ENCODE measurements at places on chromosomes 1 and 21. TPM values are rescaled to one million over a fixed set of nuclear protein-coding genes. Genes with fewer than 3 reads are reported as not detected.

The WDR47 gene
- 24.6 TPM for total RNA-seq

The RNF19B gene
- total RNA-seq = 33.3 TPM

The COL24A1 gene
- 6.1 TPM for total RNA-seq

The SLAMF6 gene
- 0.85 TPM for total RNA-seq

The FMOD gene
- 126 TPM for total RNA-seq

The WLS gene
- total RNA-seq = 81.9 TPM

The KCNK1 gene
- 4.3 TPM for total RNA-seq

The RAB42 gene
- 5.8 TPM for total RNA-seq

The DIO1 gene
- not detected for total RNA-seq

The TACSTD2 gene
- total RNA-seq = 5.0 TPM

The LHX8 gene
- not detected for total RNA-seq

The SRM gene
- total RNA-seq = 75.3 TPM

The KRTAP12-2 gene
- not detected for total RNA-seq

The TCEA3 gene
- total RNA-seq = 48.4 TPM

The DCST2 gene
- 5.5 TPM for total RNA-seq

The KLF18 gene
- total RNA-seq = not detected

The ASAP3 gene
- total RNA-seq = 109 TPM

The IFFO2 gene
- 5.4 TPM for total RNA-seq

The MCOLN3 gene
- total RNA-seq = 11.2 TPM

The BRINP3 gene
- total RNA-seq = 0.40 TPM

The DMBX1 gene
- total RNA-seq = 0.13 TPM

The AGMAT gene
- 0.18 TPM for total RNA-seq

The TAS1R1 gene
- total RNA-seq = not detected

The ERO1B gene
- 10.6 TPM for total RNA-seq

The TMEM51 gene
- 17.3 TPM for total RNA-seq

The PI4KB gene
- 71.4 TPM for total RNA-seq

The FMO4 gene
- total RNA-seq = 4.9 TPM

The UBE2J2 gene
- total RNA-seq = 50.5 TPM

The RUNX1 gene
- total RNA-seq = 109 TPM

The EPS8L3 gene
- total RNA-seq = not detected

The SPOCD1 gene
- 1.3 TPM for total RNA-seq

The PTPRU gene
- total RNA-seq = 83.9 TPM

The S100A2 gene
- 3.5 TPM for total RNA-seq

The RGS18 gene
- total RNA-seq = 4.3 TPM
